ENCODE measurements at places on chromosomes 3 and 15.

- no peak for DNase-seq
Observed at GRCh38 chr3:72800869-72801268, 47.4 kb downstream of the SHQ1 start.

DNA sequence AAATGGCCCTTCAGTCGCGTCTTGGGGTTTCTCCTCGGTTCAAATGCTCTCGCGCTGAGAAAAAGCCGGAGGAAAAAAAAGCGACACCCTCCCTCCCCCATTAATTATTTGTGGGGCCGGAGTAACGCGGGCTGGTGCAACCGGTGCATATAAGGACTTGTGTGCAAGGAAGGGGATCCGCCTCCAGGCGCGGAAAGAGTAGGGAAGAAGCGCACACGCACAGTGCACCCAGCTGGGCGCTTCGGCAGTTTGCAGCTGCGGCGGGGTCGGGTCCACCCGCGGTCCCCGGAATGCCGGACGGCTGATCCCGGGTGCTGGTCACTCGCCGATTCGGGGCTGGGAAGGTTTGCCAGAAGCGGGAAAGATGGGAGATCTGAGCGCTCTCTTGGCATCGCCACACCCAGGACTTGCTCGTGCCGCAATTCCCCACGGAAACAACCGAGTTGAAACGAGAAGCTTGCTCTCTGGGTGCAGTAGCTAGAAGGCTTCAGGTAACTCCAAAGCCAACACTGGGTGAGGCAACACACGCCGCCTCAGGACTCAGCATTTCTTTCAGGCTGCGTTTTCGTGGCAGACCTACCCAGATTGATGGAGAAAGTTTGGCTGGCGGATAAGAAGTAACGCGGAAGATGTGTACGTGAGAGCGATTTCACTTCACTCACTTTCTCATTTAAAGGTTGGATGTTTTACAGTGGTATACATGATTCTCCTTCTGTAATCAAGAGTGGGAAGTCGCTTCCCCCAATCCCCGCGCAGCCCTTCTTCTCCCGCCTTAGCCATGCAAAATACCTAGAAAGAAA lies 720 bp upstream of the TNIK start:
- peak; percentile 62 for DNase-seq

DNA sequence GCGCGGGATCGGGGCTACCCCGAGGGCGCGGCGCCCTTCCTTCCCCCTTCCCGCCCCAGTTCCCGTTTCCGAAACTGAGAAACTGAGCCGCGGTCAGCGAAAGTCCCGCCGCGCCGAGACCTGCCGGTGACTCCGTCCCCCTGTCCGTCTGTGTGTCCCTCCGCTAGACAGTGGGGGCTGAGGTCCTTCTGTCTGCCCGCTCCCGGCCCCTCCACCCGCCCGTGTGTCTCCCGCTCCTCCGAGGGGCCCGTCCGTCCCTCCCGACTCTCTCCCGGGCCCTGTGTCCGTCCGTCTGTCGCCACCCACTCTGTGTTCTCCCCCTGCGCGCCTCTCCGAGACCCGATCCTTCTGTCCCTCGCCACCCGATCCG lies 426 bp downstream of the PRKCD start:
- DNase-seq, result peak; percentile 37

- DNase-seq, result no peak
Observed at GRCh38 chr3:111853068-111853467, 6.0 kb upstream of the PHLDB2 start.

DNA sequence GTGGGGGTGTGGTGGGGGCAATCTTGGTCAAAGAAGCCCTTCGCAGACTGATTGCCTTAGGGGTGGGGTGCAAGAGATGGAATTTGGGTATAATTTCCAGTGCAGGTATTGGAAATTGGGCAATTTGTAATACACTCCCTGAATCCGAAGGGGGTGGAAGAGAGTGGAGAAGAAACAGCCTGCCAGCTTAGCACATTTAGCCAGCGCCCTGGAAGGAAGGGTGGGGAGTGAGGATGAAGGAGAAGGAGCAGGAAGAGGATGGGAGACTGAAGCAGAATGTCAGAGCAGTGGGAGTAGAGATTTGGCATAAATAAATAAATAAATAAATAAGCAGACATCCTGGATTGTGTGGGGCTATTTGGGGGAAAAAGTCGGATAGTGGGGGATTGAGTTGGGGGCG lies 1.6 kb downstream of the GAP43 start:
- no peak for DNase-seq

DNA sequence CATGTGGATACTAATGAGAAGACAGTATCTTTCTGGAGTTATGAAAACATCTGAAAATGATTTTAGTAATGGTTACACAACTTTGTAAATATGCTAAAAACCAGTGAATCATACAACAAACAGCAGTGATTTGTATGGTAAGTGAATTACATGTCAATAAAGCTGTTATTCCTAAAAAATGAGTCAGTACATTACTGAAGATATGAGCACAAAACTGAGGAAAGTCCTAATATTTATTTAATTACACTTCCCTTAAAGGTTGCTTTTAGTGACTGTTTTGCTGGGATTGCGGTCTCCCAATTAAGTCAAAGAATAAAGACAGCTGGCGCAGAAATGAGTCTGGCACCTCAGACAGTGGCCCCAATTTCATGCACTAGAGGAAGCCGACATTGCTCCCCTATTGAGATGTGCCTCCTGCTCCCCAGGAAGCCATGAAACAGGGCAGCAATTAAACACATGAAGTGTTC lies 50.9 kb upstream of the FSIP1 start:
- no peak for DNase-seq

- peak; percentile 58 for DNase-seq
Observed at GRCh38 chr3:59502806-59503205, 453.0 kb upstream of the CFAP20DC start.

GRCh38 chr3:18556503-18557135 lies 131.5 kb upstream of the SATB1 start:
- peak; percentile 92 for DNase-seq

- no peak for DNase-seq
Observed at GRCh38 chr3:23713641-23714040, 92.1 kb upstream of the UBE2E1 start.

GRCh38 chr3:16258177-16258576 lies 6.6 kb downstream of the DPH3 start:
- DNase-seq, result no peak

GRCh38 chr3:27720899-27721716 lies 1.0 kb downstream of the EOMES start:
- DNase-seq, result peak; percentile 16

- peak; percentile 55 for DNase-seq
Observed at GRCh38 chr3:183188895-183189462, 26.4 kb upstream of the LAMP3 start.

- DNase-seq, result no peak
Observed at GRCh38 chr15:27707257-27707656, 391.9 kb downstream of the OCA2 start.

GRCh38 chr3:195065142-195065863 lies 205.7 kb downstream of the XXYLT1 start:
- no peak for DNase-seq
